ENCODE measurements at places on chromosomes 3 and 15.
A peak's percentile ranks its signal among the peaks of the same experiment; 100 is the strongest.

GRCh38 chr3:173773800-173774199, 376.3 kb downstream of the NLGN1 start:
- DNase-seq, result no peak

DNA sequence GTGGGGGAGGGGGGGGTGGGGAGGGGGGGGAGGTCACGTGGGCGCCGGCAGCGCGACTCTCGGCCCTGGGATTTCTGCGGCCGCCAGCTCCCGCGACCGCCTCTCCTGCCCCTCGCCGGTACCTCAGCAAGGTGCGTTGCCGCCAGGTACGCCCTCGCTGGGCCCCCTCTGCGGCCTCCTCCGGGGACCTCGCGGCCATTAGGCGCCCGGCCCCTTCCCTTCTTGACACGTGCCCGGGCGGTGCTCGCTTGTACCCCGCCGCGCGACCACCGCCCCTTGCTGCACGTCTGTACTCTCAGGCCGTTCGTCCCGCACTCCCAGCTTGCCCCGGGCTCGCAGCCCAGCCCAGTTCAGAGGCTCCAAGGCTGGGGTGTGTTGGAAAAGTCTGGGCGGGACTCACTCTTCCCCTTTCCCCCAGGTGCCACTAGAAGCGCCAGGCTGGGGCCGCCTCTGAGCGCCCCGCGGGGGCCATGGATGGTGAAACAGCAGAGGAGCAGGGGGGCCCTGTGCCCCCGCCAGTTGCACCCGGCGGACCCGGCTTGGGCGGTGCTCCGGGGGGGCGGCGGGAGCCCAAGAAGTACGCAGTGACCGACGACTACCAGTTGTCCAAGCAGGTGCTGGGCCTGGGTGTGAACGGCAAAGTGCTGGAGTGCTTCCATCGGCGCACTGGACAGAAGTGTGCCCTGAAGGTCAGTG, at the start of gene MAPKAPK3:
Gene MAPKAPK3 (plus strand): TSS at position 56 of the 696 bp plus-strand sequence. CDS start 415 bp downstream, at position 471.
- no peak for DNase-seq

- no peak for DNase-seq
Observed at GRCh38 chr3:146476094-146476740, 6.9 kb upstream of the PLSCR2 start.

DNA sequence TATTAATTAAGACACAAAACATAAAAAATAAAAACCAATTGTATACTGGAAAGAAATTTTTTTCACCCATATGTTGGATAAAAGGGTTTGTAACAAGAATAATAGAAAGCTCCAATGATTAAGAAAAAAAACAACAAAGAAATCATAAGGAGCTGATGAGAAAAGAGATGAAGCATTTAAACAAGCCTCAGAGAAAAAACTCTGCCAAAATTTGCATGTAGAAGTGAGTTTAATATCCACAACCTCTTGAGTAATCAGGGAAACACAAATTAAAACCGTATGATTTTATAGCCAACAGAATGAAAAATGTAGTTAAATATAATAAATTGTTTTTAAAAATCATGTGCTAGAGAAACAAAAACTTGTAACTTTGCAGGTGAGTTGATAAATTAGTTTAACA, 192.9 kb downstream of the BCHE start:
- no peak for DNase-seq

DNA sequence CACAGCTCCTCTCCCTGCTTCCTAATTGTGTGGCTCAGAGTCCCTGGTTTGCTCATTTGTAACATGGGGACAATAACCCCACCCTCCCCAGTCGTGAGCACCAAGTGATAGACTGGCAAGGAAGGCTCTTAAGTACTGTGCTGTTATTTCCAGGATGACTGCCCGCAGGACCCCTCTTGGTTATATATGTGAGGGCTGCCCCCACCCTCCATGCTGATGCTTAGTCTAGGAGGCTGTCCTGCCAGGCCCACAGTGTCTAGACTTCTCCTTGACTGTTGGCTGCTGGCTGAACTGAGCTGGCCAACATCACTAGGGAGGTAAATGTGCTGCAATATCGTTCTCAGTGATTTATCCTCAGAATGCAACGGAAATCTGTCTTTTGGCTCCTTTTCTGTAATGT, 45.1 kb downstream of the RAB11A start:
- DNase-seq, result no peak

- no peak for DNase-seq
Observed at GRCh38 chr3:161073181-161073580, 32.0 kb downstream of the B3GALNT1 start.

DNA sequence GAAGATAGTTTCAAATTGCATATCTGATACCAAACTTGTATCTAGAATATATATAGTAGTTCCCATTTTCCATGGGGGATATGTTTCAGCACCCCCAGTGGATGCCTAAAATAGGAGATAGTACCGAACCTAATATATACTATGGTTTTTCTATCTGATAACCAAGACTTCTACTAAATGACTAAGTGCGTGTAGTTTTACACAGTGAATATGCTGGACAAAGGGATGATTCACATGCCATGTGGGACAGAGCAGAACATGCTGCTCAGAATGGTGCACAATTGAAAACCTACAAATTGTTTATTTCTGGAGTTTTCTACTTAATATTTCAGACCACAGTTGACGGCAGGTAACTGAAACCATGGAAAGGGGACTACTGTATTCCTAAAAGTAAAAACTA, 73.4 kb upstream of the TP63 start:
- no peak for DNase-seq

- DNase-seq, result no peak
Observed at GRCh38 chr15:95432878-95433405, 897.6 kb upstream of the NR2F2 start.

DNA sequence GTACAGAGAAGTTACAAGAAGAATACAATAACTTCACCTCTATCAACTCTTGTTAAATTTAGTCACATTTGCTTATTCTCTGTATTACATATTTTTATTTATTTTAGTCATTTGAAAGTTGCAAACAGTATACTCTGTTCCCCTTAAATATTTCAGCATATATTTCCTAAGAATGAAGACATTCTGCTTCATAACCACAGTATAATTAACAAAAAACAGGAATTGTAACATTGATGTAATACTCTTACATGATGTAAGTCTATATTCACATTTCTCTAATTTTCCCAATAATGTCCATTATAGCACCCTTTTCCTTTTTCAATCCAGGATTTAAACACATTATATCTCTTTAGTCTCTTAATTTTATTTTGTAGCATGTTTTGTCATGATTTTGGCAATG, 112.0 kb downstream of the AKAP13 start:
- DNase-seq, result no peak

- DNase-seq, result no peak
Observed at GRCh38 chr3:139564294-139564861, 24.8 kb upstream of the RBP1 start.

DNA sequence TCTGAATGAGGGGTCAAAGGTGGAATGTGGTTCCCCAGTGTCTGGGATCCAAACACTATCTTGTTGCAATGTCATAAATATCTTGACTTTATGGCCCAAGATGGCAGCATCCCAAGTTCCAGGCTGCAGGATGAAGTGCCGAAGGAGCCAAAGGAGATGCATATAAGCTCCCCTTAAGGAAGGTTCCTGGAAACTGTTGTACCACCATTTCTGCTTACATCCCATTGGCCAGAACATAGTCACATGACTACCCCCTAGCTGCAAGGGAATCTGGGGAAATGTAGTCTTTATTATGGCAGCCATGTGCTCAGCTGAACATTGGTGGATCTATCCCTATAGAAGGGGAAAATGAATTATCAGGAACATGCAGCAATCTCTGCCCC, 54.3 kb downstream of the BDH1 start:
- peak; percentile 56 for DNase-seq

DNA sequence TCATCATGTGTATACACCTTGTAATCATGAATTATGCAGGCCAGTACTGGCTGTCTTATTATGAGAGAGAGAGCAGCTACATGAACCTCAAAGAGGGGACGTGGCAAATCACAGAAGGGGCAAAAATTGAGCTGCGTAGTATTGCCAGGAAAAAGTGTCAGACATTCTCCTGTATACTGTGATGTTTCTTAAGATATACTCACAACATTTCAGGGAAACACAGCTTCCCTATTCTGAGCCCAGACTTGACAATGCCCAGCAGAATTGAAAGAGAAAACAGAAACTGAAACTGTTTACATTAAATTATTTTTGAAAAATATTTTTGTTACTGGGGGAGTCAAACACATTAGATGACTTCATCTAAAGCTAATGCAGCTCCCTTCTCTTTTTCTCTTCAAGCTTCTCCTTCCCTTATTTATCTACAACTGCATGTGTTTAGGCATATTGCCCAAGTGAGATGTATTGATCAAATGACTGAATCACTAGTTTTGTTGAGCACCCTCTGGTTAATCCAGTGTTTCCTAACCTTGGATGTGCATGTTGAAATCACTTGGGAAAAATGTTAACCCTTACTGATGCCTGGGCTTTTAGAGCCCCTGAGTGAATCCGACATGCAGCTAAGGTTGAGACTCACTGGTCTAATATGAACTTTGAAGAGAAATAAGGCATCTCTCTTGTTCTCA, 39.5 kb downstream of the CADPS start:
- DNase-seq, result no peak

DNA sequence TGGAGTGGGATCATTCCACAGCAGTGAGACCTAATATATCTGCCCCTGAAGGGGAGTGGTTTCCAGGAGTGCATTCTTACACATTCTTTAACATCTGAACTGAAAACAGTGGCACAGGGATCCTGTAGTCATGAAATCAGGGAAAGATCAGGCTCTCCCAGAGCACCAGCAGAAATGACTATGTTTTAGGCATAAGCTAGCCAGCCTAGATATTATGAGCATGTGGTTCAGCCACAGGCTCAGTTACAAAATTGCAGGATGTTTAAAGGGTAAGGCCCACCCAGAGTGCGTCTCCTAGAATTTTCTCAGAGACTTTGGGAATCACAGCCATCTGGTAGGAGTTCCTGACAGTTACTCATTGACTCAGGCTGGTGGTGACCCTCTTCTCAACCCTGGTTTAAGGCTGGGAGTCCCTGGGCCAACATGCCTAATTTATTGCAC, 20.9 kb downstream of the FSTL1 start:
- DNase-seq, result no peak

- DNase-seq, result no peak
Observed at GRCh38 chr15:56725386-56725785, 7.9 kb downstream of the ZNF280D start.

All from NCI-H226 (cell line).